ENCODE measurements at places on chromosomes 5 and 9.

DNA sequence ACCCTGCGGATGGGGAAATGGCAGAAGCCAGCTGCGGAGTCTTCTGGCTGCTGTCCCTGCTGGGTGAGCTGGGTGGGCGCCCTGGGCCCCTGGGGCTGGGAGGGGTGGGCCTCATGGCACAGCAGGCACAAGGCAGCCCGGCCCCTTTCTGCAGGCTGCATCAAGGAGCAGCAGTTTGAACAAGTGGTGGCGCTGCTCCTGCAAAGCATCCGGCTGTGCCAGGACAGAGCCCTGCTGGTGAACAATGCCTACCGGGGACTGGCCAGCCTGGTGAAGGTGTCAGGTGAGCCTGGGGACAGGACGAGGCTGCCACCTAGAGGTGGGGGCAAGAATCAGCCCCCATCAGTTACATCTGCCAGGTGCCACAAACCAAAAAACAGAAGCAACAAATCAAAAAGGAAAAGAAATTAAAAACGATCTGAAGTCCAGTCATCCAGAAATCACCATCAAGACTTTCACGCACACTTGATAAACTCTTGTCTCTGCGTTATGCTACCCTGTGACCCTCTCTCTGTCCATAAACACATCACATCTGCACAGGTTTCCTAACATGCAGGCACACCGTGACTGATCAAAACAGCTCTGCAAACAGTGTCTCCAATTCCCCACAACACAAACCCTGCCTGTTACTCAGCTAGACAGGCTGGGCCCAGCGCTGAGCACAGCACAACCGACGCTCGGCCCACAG lies 13.9 kb downstream of the REXO4 start:
- DNase-seq = peak; percentile 26

DNA sequence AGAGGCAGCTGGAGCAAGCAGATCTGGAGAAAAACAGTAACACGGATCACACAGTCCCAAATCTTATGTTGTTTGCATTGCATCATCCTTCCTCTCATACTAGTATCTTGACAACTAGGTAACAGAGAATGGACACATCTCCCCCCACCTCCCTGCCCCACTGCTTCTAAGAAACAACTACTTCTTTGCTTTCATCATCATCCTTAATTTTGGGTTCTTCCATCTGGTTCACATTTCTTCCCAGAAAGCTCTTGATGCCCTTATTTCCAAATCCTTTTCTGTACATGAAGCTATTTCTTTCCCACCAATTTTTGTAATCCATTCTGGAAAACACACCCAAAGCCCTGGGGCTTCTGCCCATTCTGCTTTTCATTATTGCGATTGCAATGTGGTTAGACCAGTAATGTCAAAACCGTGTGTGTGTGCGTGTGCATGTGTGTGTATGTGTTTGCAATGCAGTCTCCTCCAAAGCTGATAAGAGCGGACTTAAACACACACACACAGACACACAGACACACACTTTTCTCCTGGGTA lies 254.7 kb upstream of the SLC30A5 start:
- DNase-seq = no peak

DNA sequence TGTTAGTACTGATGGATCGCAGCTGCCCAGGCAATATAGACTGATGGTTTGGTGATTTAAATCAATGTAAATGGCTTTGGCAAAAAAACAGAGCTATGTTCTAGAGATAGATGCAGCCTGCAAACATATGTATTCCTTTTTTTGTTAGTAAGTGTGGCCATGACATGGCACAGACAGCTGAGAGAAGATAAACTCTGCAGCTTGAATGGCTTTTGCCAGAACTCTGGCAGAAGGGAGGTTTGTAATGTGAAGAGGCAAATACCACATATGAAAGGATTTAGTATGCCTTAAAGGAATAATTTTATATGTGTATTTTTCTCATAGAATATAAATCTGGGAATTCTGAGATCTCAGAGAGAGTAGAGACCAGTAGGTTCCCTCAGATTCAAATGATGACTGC lies 340.2 kb upstream of the DMAC1 start:
- DNase-seq = no peak

DNA sequence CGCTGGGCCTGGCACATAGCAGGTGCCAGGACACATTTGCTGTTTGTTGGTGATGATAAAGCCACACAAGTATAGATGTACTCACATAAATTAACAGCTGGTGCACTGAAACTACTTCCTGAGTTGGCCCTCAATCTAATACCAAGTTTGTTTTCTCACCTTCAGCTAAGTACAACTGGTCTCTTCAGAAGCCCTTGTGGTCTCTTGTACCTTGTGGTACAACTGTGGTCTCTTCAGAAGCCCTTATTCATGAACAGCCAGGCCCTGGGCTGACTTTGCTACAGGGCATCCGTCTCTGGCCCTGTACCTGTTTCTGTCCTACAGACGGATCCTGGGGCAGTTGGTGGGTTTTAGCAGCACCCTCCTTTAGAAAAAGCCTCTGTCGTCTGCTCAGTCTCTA lies 81.5 kb downstream of the DAB2IP start:
- DNase-seq = no peak

- no peak for DNase-seq
Observed at GRCh38 chr5:142453932-142454331, 129.1 kb upstream of the SPRY4 start.

DNA sequence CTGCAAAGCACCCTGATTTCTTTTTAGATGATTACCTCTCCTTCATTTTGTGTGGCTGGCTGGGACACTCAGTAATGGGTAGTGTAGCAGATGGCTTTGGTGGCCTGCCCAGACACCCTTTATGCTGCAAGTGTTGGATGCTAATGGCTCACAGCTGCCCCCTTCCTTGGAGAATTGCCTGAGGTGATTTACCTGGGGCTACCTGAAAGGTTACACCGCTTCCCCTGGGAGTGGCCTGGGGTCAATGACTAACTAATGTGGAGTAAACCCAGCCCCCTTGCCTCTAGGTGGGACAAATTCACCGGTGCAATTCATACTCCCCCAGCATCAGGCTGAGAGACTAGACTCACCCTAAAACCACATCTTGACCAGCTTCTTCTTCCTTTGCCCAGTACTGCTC lies 23.5 kb upstream of the HAND1 start:
- no peak for DNase-seq

GRCh38 chr9:33737811-33738606 lies 57.4 kb upstream of the PRSS3 start:
- no peak for DNase-seq

DNA sequence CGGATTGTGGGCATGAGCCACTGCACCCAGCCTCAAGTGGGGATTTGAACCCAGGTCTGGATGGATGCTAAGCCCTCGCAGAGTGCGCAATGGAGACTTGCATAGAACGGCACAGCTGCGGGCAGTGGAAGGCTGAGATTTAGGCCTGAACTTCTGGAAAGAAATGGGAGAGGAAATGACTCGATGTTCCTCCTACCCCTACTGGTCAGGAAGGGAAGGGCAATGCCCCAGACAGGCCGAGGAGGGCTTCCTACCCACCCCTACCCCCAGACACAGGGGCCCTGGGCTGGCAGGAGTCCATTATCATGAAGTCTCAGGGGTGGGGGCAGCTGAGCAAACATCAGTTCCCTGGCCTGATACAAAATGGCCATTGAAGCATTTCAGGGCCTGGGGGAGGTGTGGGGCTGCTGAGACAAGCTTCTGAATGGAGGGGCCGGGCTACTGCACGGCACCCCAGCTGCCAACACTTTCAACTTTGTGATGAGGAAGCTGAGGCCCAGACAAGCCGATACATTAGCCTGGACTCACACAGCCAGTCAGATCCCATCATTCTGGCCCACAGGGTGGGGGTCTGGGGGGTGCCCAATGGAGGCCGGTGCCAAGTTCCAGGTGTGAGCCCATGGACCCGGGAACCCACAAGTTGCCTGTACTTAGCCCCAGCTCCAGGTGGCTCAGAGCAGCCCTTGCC lies 13.5 kb upstream of the WDR38 start:
- no peak for DNase-seq

- DNase-seq = no peak
Observed at GRCh38 chr9:121185774-121186403, 15.8 kb downstream of the RAB14 start.

GRCh38 chr5:6961837-6962635 lies 248.8 kb downstream of the TENT4A start:
- no peak for DNase-seq

DNA sequence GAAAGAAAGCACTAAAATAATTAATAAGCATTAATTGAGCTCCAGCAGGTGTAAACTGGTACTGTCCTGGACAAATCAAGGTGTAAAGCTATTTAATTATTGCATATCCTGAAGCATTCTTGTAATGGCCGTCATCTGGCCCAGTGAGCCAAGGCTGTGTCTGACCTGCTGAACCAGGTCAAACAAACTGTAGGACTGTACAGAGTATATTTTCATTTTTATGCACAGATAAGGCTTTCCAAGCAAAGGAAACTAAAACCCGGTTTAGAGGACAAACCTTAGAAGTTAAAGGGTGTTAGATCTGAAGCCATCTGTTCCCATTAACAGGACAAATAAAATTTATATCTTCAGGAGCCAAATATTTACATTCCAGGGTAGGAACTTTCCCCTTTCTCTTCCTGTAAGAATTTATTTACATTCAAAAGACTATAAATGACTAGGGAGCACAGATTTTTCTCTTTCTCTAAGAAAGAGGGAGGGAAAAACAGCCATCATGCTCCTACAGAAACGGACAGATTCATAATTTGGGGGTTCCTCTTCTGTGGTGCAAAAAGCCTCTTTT lies 69.8 kb downstream of the ESM1 start:
- no peak for DNase-seq

DNA sequence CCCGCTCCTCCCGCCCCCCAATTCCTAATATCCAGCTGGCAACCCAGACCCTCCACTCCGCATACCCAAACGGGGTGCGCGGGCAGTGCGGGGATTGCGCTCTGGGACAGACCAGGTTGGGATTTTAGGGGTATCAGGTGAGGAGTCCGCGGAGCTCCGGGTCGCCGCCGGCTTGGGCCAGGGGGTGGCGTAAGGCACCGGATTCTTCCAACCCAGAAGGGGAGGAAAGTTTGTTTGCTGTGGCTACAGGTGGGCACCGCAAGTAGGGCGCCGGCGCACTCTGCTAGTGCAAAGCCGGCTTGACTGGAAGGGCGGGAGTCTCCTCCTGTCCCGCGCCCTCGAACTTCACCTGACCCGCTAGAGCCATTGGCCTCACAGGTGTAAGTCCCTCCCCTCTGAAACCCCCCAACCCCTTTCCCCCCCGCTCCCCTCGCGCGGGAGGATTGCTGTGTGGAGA lies 709 bp downstream of the IQGAP2 start:
- peak; percentile 42 for DNase-seq

DNA sequence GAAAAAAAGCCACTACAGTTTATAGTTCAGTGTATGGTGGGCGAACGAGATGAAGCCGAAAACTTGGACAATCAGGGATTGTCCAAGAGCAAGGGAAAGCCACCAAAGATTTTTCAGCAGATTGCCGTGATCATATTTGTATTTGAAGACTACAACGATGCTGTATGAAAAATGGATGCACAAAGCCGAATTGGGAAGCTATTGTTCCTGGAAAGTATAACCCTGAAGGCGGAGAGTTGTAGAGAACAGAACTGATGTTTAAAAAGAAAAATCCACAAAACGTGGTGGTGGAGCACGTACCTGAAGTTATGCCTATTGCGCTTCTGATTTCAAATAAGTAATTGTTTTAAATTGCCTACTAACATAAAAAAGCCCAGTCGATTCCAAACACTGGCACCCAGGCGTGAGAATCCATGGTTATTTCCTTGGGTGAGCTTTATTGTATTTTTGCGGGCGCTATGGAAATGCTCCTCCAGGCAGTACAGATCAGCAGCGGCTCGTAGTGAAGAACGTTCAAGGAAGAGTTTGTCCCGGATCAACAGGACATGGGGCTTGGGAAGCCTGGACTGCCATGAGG lies 772 bp upstream of the TARS1 start:
- DNase-seq = no peak

- DNase-seq = no peak
Observed at GRCh38 chr5:173480896-173481295, 135.6 kb downstream of the BOD1 start.

DNA sequence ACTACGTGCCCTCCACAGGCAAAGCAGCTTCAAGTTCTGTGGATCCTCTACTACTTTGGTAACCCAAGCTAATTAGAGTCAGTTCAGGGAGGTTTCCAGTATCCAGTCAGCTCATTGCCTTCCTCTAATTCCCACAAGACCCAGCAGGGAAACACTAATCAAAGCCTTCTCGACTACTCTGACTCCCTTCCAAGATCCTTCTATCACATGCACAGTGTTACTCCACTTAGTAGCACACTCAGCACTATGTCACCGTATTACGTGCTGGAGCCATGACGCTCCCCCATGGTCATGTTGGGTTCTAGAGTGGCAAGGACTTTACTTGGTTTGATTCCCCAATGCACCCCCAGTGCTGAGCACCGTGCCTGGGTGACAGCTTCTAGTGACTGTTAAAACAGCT lies 53.0 kb downstream of the DCP2 start:
- DNase-seq = no peak

DNA sequence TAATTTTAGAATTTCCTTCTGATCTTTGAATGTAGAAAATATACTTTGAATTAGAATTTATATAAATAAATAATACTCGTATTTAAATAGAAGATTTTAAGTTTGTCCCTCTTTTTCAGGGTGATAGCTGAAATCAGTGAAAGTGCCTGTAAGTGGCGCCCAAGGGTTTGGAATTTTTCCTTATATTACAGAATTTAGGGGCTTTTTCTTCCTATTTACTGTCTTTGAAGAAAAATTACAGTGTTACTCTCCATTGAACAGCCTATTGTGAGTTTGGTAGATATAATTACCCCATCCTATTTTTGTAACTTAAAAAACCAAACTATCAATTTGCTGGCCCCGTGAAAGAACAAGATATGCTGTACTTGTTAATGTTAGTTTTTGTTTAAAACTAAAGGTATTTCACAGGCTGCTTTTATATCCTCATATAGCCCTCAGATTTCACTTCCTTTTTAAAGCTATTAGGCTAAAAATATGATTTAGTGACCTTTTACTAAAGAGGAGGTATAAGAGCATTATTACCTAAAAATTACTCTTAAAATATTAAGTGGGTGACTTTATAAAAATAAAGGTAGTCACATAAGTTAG lies 3.2 kb downstream of the MAP3K1 start:
- no peak for DNase-seq

DNA sequence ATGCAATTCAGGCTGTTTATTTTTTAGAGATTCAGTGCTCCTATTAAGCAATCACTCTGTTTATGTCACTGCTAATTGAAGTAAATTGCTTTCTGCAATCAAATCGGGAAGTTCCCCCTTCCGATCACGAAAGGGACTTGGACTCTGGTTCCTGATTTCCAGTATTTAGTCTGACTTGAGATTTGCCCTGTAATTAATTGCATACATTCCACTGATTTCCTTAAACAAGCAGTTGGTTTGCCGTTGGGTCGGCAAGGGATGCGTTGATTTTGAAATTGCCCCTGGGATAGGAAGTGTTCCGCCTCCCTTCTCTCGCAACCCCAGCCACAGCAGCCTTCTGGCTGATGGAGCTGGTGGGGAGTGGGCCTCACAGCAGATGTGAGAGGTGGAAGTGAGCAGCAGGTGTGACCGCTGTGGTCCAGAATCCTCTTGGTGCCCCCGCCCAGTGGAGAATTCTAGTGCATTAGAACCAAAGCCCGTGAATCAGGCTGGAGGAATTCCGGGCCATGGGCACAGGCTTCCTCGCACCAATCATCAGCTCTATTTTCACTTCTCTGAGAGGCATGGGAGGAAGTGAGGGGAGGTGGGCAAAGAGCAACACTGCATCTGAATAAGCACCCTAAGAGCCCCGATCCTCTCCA lies 102.5 kb downstream of the SPRY4 start:
- DNase-seq = no peak

Data from stimulated activated CD8-positive, alpha-beta memory T cell treated with anti-CD3 and anti-CD28 coated beads, Interleukin-7, amount 100 ng/mL, for 24 hours (primary cell).